GM12892 (cell line): ENCODE measurements at places on chromosomes 16 and 17.

DNA sequence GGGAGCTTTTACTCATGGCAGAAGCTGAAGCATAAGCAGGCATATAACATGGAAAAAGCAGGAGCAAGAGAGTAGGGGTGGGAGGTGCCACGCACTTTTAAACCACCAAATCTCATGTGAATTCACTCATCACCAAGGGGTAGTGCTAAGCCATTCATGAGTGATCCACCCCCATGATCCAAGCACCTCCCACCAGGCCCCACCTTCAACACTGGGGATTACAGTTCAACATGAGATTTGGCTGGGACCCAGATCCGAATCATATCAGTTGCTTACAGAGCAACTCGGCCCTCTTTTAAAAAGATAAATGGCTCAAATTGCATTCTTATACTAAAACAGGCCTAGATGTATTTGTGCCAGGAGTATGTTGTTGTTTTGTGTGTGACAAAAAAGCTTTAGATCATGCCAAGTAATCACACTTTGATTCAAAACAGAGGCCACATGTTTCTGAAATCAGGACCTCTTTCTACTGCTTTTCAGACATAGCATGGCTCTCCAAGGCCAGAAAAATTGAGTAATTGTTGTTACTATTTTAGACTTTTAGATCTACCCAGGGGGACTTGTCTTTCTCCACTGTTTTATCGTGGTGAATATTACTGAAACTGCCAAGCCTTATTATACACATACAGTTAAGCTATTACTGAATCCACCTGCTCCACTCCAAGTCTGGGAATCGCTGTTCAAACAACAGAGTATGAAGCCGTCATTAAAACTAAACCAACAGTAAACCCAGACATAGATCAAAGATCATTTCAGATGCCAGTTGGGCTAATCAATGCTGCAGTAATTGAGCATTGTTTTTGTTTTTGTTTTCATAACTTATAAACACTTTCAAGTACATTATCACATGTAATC, 163.3 kb downstream of the KCNJ2 start:
- DNase-seq = no peak

DNA sequence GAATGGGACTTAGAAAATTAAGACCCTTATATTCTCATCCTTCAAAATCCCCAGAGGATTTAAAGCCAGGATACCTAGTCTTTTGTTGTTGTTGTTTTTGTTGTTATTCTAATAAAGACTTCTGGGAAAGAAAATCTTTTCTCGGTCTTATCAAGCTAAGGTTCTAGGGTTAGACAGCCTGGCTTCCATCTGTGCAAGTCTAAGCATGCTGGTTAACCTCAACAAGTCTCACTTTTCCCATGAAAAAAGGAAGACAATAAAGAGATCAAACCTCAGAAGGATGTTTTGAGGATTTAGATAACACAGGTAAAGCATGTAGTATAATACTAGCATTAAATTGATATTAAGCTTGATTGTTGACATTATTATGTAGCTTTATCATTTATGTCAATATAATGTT, 486.4 kb upstream of the SOX9 start:
- DNase-seq = no peak

DNA sequence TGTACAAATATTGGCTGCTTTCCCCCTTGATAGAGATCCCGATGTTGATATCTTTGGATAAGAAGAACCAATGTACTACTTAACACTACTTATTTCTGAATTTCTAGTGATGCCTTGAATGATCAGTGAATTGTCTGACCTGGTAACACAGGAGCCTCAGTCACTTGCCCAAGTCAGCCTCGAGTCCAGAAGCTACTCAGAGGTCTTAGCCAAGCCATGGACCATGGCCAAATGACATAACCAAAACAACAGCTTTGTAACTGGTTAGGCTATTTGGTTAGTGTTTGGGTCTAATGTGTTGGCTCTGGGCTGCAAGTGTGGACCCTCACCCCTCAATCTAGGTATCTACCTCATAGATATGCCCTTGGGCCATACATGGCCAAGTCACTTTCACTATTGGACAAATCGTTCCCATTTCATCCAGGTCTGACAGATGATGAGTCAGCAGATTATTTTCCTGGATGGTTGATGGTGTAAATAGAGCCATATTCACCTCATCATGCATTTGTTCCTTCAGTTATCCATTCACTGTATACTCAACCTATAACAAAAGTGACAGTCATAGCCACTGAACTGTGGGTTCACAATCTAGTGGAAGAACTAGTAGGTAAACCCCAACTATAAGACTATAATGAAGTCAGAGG, 3.5 kb downstream of the RBFOX1 start:
- DNase-seq = no peak

DNA sequence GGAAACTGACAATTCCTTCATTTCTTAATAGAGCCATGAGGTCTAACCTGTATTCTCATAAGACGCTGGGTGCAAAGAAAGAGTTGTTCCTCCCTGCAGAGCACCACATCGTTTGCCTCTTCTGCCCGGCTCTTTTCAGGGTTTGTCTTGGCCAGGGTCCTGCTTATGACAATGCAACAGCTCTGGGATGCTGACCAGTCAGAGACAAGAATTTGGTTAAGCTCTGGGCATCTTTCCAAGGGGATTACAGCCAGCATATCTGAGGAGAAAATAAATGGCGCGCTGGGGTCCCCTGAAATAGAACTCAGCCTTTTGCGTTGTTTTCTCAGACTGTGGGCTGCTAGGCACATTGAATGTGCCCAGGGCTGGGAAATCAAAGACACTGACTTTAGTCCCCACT, 128.6 kb downstream of the SHISA6 start:
- DNase-seq = no peak

DNA sequence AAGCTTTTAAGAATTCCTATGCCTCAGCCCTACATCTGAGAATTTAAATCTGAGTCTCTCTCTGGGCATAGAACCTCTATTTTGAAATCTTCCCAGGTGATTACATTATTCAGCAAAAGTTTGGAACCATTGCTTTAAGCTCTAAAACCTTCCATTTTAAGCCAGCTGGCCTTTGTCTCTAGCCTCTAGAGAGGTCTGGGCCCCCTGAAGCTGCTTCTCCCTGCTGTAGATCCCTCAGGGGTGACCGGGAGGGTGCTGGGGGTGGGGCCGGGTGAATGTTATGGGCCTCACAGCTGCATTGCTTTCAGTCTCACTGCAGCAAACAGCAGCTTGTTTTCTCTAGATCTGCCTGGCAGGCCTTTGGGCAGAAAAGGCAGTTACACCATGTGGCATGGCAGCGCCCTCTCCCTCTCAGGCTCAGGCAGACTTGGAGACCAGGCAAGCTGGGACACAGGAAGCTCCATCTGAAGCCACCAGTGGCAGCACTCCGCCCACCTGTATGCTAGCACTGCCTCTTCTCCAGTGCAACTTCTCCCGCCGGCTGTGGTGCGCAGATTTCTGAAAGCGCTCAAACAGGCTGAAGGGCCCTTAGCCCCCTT, 66.3 kb downstream of the MPRIP start:
- no peak for DNase-seq

DNA sequence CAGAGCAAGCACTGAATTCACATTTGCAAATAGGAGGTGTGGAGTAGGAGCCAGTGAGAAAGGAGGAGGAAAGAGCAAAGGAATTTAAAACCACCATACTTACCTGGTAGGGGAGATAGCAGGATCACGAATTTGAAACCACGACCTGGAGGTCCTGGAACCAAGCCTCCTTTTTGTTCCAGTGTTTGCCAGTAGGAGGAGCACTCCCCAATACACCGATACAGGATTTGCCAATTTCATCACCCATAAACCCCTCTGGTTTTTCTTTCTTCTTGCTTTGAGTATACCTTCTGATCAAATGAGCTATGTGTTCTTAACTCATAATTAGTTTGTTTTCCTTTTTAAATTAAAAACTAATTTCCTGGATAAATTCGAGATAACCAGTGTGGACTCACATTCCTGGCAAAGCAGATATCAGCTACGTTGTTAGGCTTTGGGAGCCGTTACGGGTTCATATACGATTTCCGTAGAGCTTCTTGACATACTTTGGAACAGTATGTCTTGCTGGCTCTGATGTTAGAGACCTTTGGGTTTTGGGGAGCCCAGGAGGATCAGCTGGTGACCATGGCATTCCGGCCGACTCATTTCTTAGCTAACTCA, 22.7 kb downstream of the BCO1 start:
- peak; percentile 23 for DNase-seq

GRCh38 chr17:39729280-39729851, 966 bp downstream of the MIEN1 start:
- no peak for DNase-seq

GRCh38 chr16:55055262-55055661, 124.6 kb downstream of the IRX5 start:
- no peak for DNase-seq

- DNase-seq = no peak
Observed at GRCh38 chr17:37299257-37299980, 76.4 kb upstream of the C17orf78 start.

DNA sequence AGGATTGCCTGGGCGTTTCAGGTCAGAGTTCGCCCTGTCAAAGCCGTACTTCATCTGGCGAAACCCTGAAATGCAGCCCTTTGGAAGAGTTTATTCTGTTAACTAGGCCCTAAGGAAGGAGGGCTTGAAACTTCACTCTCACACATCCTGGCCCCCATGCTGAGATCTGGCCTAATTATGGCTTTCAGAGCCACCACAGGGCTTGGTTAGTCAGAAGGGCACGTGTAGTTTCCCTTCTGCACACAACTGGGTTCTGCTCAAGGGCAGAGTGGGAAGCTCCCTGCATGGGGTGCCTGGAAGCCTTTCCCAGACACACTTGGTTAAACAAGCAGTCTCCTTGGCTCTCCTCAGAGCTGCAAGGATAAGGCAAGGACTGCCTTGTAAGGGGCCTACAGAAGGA, 397.3 kb downstream of the SHISA9 start:
- no peak for DNase-seq

- no peak for DNase-seq
Observed at GRCh38 chr16:66425651-66426050, 1.4 kb upstream of the BEAN1 start.

- DNase-seq = no peak
Observed at GRCh38 chr17:57874434-57875289, 24.8 kb upstream of the MRPS23 start.

DNA sequence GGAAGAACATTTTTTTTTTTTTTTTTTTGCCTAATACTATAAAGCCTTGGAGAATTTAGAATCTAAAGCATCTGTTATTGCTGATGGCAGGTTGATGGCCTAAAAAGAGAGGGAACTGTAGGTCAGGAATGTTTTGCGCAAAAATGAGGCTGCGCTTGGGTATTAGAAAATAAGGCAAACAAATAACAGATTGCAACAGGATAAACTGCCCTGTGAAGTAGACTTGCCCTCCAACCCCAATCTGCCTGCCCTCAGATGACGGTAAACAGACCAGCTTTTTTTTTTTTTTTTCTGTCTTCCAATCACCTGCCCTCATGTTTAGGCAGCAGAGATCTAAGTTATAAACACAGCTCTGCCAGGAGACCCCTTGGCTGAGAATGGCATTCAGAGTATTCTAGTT, 3.8 kb upstream of the DHX8 start:
- no peak for DNase-seq

DNA sequence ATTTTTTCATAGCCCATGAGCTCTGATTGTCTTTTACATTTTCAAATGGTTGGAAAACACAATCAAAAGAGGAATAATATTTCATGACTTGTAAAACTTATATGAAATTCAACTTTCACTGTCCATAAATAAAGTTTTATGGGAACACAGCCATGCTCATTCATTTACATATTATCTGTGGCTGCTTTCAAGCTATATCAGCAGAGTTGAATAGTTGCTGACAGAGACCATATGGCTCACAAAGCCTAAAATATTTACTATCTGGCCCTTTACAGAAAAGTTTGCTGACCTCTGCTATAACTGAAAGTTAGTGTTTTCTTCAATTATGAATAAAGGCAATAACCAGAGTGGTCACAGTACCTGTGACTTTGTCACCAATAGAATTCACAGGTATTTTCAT, 128.2 kb upstream of the GNAO1 start:
- DNase-seq = no peak

- DNase-seq = peak; percentile 62
Observed at GRCh38 chr17:81387100-81388090, 7.9 kb upstream of the BAHCC1 start.

DNA sequence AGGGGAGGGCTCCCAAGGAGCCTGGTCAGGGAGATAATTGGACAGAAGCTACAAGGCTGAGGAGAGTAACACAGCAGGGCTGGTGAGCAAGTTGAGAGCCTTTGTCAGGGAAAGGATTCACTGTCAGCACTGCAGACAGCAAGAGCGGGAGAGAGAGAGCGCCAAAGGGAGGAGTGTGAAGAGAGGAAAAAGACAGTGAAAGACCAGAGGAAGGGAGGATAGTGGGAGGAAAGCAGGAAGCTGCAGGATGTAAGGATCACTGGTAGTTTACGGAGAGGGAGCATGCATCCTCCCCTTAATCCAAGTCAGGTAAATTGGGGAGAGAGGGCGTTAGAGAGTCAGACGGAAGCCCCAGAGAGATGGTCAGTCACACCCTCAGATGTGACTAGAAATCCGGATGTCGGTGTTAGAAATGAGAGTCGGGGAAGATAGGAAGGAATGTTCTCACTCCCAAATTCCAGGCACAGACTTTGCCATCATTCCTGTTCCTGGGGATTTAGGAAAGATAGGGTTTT, 13.8 kb upstream of the SPOP start:
- no peak for DNase-seq

DNA sequence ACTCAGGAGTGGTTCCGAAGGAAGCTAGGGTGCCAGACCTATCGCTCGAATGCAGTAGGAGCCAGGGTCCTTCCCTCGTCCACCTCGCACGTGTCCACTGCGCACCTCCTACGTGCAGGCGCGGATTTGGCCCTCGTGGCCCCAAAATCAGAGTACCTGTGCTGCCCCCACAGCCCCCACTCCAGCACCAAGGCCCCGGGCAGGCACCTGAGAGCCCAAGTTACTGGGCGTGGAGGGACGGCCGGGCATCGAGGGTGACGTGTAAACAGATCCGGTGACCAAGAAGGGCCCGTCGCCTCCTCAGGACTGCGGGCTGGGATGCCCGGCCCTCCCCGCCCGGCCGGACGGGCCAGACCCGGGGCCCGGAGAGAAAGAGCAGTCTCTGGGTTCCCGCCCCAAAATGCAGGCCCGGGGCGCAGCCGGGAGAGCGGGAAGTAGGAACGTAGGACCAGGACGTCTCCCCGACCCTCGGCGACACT, 492 bp downstream of the SLC25A39 start:
- DNase-seq = no peak

- DNase-seq = peak; percentile 79
Observed at GRCh38 chr16:785563-786535, 2.3 kb downstream of the RPUSD1 start.

GRCh38 chr17:60712675-60713074, 35.0 kb downstream of the BCAS3 start:
- DNase-seq = no peak

GRCh38 chr16:68999114-68999513, 106.3 kb upstream of the HAS3 start:
- no peak for DNase-seq

- no peak for DNase-seq
Observed at GRCh38 chr16:79137426-79137939, 463.1 kb downstream of the MAF start.

GRCh38 chr17:65409381-65409780, 152.1 kb downstream of the AXIN2 start:
- no peak for DNase-seq

GRCh38 chr17:74393346-74393942, 26.1 kb downstream of the GPR142 start:
- DNase-seq = no peak
